ENCODE measurements at places on chromosomes 3 and 15.

GRCh38 chr15:67652586-67652985 is 110.1 kb downstream of the MAP2K5 start:
- no peak for DNase-seq

DNA sequence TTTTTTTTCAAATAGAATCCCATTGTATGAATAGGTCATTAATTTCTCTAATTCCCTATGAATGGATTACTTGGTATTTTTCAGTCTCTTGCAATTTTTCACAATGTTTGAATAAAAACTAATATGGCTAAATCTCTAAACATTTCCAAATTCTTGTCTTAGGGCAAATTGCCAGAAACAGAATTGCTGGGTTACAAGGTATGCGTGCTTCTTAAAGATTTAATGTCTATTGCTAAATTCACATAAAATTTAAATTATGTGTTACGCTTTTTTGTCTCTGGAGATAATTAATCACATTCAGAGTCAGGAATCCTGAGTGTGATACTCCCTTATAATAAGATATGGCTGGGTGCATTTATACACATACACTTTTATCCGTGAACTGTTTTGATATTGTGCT is 264.5 kb upstream of the TBL1XR1 start:
- no peak for DNase-seq

- no peak for DNase-seq
These were observed 48.3 kb upstream of the CTDSPL start for GRCh38 chr3:37813403-37813802.

- no peak for DNase-seq
These were observed 271.5 kb upstream of the TMC3 start for GRCh38 chr15:81645470-81645869.
